Coronary artery (tissue), 2 donors: ENCODE measurements at places on chromosomes 2 and 18.

DNA sequence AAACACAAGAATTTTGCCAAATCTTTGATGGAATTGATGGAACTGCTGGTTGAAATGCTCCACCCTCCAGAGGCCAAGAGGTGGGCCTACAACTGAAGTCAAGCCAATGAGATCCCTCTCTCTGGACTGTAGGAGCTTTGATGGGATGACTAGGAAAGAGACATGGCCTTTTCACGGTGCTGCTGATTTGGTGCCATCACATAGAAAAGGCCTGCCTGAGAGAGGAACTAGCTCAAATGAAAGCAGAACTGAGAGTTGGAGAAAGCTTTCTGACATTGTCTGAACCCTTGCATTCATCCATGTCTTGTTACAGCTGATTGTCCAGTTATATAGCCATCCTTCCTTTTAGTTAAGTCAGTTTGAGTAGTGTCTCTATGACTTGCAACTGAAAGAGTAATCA is 283.8 kb upstream of the LYPD1 start:
- DNase-seq = no peak

GRCh38 chr2:68426848-68427579 is 40.1 kb downstream of the FBXO48 start:
- no peak for DNase-seq

GRCh38 chr18:48891721-48892120 is 59.0 kb downstream of the SMAD7 start:
- peak; percentile 63 for DNase-seq

DNA sequence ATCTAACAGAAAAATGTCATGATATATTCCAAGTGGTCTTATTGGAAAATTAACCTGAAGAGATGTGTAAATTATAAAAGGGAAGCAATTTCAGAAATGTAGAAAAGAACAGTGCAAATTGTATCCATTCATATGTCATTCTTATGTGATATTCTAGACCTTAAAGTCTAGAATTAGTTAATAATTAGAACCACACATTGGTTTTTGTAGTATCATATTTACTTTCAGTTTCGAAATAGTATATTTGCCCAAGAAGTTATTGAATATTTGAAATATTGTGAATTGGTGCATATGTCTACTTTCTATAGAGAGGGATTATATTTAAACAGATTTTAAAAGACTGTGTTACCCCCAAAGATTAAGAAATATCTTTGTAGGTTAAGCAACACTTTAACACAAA is 1348.6 kb upstream of the ACVR2A start:
- DNase-seq = no peak

- DNase-seq = no peak
These were observed 40.6 kb upstream of the MRPL19 start for GRCh38 chr2:75605770-75606529.

- no peak for DNase-seq
These were observed 29.3 kb upstream of the COPS8 start for GRCh38 chr2:237056287-237056875.

DNA sequence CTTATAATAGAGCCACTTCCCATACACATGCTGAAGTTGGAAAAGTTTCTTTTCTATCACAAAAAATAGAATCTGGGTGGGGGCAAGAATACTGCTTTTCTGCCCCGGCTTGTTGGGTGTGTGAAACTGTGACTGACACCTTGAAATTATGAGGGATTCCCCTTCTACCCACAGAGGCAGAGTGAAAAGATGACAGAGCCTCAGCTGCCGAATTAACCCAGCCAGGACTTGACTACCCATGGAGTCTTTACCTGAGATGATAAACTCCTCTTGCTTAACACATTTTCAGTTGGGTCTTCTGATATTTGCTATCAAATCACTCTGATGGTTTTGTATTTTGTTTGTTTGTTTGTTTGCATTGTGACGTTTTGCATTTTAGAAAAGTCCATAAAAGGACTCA is 66.0 kb upstream of the PMAIP1 start:
- no peak for DNase-seq

GRCh38 chr2:25964891-25965290 is 17.4 kb downstream of the KIF3C start:
- no peak for DNase-seq

DNA sequence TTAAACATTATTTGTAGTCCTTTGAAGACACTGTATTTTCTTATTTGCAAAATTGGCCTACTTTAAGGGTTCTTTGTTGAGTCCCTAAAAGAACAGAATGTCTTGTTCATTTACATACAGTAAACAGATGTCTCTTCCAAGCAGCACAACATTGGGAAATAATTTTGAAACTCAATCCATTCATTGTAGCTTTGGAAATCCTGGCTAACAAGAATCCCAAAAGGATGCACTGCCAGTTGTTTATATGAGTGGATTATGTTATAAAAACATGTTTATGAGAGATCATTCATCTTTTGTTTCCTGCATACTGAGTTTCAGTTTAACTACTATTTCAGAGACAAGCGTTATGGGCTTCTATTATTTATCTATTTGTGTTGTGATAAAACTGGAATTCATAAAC is 499.3 kb downstream of the PID1 start:
- no peak for DNase-seq

DNA sequence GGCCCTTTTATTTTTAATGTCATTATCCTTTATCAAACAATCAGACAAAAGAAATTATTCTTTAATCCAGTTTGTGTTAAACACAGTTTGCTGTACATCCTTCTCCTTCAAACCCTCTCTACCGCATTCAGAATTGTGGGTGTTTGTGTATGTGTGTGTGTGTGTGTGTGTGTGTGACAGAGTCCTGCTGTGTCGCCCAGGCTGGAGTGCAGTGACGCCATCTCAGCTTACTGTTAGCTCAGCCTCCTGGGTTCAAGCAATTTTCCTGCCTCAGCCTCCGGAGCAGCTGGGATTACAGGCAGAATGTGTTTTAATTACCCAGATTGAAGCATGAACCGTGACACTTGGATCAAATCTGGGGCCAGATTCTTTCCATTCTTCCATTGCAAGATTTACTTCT is 723.7 kb downstream of the DCDC2C start:
- no peak for DNase-seq

- DNase-seq = no peak
These were observed 229.1 kb upstream of the SLC14A2 start for GRCh38 chr18:45386041-45386655.

GRCh38 chr2:230144355-230144754 is 75.4 kb downstream of the SP110 start:
- DNase-seq = no peak

GRCh38 chr2:106858810-106859209 is 27.2 kb downstream of the ST6GAL2 start:
- no peak for DNase-seq
